ENCODE measurements at places on chromosomes 2 and 18.

DNA sequence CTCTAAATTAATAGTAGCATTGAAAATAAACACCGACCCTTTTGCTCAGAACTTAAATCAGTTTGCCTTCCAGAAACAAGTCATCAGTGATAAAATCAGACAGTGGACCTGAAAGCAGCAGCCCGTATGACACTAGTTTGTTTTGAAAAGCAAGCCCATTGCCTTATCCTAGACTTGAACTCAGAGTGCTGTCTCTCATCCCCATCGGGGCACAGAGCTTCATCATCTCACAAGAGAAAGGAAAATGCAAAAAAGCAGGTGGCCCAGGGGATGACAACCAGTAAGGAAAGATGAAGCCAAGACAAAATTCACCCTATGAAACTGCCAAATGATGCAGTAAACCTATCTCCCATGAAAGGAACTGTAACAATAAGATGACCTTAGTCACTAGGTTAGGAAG is 71.2 kb downstream of the CERKL start:
- no peak for DNase-seq

DNA sequence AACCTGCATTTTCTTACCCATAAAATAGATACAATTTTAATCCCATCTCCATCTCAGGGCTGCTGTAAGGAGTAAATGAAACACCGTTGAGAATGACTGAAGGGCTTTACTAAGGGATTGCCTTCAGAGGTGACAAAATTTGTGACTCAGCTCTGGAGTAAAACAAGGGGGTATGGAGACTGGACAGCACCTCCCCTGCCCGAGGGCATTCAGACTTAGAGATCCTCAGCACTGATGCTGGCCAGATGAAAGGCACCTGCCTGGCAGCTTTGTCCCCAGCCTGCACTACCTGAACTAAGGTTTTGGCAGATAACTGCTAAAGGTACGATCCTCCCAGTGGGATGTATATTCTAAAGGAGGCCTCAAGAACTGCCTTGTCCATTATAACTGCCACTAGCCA is 105.9 kb upstream of the STPG4 start:
- DNase-seq: no peak

- DNase-seq: no peak
Measured at GRCh38 chr2:109265953-109266352, 136.9 kb downstream of the SH3RF3 start.

GRCh38 chr2:62054916-62055450 is 140.9 kb upstream of the B3GNT2 start:
- DNase-seq: no peak

DNA sequence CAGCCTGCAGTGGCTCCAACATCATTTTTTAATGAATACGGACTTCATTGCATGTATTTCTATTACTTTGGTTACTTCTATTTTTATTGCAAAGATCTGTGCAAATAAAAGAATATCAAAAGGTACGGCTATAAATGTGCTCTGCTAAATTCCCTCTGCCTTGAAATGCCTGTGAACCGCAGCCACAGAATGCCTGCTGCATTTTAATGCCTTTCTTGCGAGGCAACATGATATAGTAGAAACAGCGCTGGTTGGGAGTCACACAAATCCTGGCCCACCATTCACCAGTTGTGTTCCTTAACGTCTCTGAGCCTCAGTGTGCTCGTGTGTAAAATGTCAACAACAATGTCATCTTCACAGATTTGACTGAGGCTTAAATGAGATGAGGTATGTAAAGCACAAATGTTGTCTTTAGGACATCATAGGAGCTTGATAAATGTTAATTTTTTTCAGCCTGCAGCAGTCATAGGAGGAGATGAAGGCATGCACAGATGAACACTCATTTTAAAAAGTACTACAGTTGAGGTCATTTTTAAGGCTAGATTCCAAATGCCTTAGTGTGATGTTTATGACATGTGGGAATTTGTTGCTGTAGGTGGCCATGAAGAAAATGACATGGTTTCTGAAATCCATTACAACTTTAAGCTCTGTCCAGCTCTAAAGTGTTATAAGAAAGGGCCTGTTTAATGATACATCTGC is 187.6 kb upstream of the NRP2 start:
- no peak for DNase-seq

DNA sequence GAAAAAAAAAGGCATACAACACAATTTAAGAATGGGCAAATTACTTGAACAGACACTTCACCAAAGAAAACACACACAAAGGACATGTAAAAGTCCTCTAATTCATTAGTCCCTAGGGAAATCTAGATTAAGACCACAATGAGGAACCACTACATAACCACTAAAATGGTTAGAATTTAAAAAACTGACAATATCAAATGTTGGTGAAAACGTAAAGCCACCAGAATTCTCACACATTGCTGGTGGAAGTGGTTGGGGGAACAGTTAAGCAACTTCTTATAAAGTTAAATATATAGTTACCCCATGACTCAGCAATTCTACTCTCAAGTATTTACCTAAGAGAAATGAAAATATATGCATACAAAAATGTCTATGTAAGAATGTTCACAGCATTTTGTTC is 11.8 kb downstream of the RTN4 start:
- no peak for DNase-seq

DNA sequence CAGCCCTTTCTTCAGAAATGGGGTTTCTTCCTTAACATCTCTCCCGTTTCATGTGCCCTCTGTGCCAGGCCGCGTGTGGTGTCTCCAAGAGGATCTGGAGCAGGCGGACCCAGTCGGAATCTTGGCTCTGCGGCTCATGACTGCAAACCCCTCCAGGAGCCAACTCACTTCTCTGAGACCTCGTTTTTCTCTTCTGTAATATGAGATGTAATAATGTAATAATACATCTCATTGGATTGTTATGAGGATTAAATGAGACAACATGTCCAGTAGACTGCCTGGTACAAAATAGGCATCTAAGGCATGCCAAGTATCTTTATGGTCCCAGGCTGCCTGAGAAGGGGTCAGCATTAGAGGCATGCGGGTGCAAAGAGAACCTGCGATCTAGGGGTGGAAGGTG is 221.3 kb upstream of the REV1 start:
- no peak for DNase-seq

- no peak for DNase-seq
Measured at GRCh38 chr2:96622544-96622943, 15.6 kb downstream of the KANSL3 start.

DNA sequence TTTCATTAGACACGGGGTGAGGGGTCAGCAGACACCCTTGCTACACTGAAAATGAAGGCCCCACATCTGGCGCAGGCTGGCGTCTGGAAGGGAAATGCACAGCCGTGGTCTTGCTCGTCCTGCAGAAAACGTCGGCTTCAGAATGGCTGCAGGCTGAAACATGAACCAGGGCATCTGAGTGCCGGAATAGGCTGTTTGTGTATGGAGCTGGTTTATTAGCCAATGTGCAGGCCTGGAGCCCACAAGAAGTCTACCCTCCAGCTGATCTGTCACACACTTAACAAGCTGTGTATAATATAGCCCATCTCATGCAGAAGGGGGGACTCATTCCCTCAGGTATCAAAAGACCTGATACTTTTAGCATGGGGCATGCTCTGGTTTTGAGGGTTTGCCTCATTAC is 153.4 kb upstream of the SOX11 start:
- no peak for DNase-seq

DNA sequence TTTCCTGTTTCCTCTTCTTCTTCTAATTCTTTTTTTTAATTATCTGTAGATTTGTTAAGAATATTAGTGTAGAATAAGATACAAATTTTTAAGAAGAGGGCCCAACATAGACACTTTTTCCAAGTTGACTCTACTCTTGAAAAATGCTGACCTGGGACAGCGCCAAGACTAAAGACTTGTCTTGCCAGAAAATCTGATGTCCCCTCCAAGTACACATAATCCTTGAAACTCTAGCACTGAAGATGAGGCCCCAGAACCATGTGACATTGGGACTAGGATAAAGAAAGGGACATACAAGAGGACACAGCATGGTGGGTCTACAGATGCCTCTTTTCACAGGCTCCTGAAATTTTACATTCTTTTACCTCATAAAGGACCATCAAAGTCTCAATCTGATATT is 271.6 kb upstream of the SESTD1 start:
- no peak for DNase-seq

GRCh38 chr2:179277429-179278196 is 13.0 kb upstream of the SESTD1 start:
- no peak for DNase-seq

DNA sequence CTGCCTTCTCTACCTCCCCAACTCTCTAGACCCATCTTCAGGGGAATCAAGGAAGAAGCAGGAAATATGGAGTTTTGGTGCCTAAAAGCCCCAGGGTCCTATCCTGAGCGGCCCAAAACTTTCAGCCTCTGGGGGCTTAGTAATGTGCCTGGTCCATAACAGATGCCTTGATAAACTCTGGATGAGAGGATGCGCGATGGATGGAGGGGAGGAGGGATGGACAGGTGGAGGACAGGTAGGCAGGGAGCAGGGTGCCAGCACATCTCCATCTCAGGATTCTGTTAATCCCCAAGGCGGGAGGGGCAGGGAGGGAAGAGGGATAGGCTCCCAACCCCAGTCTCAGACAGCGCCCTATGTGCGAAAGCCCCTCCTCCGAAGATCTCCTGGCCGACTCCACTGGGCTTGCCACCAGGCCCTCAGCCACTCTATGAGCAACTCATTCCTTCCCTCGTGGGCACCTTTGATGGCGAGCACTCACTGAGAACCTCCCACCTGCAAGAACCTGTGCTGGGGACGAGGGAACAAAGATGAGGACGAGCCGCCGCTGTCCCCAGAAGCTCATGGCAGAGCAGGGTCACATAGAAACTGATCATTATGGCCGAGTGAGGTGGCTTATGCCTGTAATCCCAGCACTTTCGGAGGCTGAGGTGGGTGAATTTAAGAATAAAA is 23.1 kb downstream of the HS1BP3 start:
- no peak for DNase-seq

- DNase-seq: no peak
Measured at GRCh38 chr18:71242981-71243380, 954.1 kb downstream of the SOCS6 start.

DNA sequence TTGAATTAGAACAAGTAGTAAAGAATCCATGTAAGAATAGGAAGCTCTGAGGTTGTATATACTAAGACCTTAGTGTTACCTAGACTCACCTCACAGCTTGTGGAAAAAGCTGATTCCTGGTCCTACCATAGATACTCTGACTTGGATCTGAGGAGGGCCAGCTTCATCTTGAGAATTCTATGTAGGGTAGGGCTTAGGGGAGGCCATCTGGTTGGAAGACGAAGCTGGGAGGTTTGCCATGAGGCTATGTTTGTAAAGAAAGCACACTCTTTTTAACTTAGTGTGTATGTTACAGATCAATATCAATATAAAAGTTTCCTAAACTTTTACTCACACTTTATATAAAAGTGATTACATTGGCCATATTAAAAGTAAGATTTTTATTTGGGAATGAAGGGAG is 77.1 kb upstream of the GALNT5 start:
- DNase-seq: no peak

DNA sequence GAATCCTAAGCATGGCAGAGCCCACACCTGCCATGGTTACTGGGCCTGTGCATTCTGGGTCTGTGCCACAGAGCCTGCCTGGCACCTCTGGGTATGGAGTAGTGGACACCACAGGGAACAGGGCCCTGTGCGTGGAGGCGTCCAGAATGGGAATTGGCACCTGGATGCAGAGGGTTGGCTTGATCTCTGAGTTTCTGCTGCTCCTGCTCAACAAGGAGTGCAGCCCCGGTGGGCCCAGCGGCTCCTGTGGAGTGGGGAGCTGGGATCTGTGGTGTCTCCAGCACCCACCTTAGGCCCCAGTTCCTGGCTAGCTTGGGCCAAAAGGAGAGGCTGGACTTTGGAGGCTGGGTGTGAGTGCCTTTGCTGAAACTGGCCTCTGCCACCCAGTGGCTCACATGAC is 7.9 kb upstream of the ANKRD62 start:
- no peak for DNase-seq

GRCh38 chr2:202237787-202238233 is 587 bp downstream of the SUMO1 start:
- no peak for DNase-seq

- DNase-seq: no peak
Measured at GRCh38 chr2:109663721-109664120, 49.6 kb downstream of the SOWAHC start.

GRCh38 chr2:190668892-190669291 is 20.0 kb downstream of the NAB1 start:
- no peak for DNase-seq

- DNase-seq: no peak
Measured at GRCh38 chr2:240245184-240245583, 104.7 kb upstream of the OTOS start.

GRCh38 chr2:159154366-159154765 is 132.1 kb downstream of the WDSUB1 start:
- DNase-seq: no peak

DNA sequence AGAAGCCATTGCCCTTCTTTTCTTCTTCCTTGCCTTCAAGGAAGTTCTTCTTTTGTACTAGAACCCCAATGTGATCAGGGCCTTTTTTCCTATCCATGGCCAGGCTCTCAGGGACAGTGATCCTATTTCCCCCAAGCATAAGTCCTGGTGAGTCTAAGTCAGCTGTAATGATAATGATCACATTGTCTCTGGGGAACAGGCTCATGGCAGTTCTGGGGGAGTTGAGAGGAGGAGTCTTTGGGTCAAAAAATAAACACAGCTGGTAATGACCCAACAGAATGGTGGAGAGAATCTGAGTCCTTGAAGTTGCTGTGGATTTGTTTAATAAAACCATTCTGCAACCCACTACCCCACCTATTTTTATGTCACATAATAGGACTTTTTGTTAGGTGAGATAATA is 96.6 kb downstream of the SOCS6 start:
- DNase-seq: no peak

GRCh38 chr2:40434731-40435271 is 17.1 kb downstream of the SLC8A1 start:
- DNase-seq: no peak

GRCh38 chr2:22879009-22879863 is 505.7 kb upstream of the KLHL29 start:
- DNase-seq: no peak

All from CD4-positive, CD25-positive, alpha-beta regulatory T cell (primary cell).